Stimulated activated CD8-positive, alpha-beta memory T cell treated with anti-CD3 and anti-CD28 coated beads, Interleukin-2, amount 100 ng/mL, for 1 hour (primary cell): ENCODE measurements at places on chromosomes 7 and 10.

DNA sequence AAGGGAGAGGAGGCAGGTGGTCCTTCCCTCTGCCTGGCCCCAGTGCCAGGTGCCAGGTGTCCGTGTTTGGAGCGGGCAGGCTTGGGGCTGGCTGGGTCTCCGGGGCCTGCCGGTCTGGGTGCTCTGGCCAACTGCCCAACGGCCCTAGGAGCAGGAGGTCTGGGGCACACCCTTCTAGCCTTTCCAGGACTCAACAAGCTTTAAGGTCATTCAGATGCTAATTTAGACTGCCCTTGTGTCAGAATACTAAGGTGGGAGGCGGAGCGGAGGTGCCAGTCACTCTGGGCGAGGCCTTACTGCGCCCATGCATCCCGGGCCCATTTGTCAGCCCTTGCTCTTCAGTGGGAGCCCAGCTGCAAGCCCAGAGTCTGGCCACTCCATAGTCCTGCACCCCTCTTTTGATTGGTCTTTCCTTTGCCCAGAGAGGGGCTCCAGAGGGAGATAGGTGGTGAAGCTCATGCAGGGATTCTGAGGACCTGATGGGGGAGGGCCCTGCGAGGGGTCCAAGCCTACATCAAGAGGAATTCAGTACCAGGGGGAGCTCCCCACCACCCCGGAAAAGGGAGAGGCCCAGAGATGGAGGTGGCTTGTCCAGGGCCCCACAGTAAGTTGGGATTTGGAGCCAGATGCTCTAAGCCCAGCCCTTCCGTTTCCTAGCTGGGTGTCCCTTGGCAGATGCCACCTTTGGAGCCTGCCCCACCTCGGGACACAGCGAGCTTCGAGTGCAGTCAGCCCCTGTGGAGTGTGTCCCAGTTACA, 1.3 kb downstream of the PGAM2 start:
- no peak for DNase-seq

GRCh38 chr10:14698111-14698828, 76.4 kb downstream of the FAM107B start:
- no peak for DNase-seq

DNA sequence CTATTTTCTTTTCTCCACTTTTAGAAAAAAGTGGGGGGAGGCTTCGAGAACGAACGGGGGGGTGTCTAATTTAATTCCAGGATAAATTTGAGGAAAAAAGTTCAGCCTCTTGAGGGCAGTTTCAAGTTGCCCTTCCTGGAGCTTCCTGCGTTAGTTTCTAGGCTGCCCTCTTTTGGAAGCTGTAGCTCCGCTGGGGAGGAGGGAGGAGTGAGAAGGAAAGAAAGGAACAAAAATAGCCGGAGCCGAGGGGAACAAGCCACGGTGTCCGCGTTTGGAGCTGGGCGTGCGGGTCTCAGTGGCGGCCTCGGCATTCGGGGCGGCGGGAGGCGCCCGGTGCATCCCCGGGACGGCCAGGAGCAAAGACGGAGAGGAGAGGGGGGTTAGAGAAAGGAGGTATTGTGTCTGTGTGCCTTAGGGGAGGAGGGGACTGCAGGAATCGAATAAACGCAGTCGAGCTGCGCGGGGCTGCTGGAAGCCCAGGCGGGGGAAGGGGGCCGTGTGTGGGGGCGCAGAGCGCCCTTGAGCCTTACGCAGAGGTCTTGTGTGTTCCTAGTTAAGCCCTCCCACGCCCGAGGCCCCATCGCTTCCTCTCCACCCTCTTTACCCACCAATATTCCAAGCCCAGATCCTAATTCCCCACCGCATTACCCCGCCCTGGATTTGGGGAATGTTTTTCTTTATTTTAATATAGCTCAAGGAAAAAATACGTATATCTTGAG, 2.0 kb upstream of the TNRC18 start:
- no peak for DNase-seq

DNA sequence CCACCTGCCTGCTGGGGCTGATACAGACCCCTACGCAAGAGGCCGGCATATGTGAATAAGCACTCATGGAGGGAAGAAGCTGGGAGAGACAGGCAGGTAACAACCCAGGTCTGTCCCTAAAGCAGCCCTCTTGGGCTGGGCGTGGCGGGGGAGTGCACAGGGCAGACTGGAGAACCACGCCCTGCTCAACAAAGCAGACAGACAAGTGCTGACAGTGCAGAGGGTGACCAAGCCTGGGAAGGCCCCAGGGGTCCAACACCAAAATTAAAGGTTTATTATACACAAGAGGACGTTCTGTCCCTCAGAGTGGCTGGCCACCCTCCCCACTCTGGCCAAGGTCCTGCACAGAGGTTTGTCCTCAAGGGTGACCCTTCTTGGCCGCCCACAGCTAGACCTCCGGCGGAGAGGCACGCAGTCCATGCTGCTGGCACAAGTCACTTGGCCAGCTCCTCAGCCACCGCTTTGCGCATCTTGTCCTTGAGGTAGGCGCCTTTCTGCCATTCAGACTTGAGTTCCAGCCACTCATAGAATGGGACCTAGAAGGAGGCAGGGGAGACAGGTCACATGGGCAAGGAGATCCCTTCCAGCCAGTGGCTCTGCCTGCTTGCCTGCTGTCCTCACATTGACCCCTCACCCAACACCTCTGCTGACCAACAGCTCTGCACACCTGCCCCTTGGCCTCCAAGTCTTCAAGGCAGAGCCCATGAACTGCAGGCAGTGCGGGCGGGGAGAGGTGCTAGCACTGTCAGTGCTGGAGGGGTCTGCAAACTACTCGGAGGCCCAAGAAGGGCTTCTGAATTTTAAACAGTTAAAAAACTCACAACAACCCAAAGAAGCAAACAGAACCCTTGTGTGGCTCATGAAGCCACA, 11.4 kb upstream of the NACAD start:
- no peak for DNase-seq

DNA sequence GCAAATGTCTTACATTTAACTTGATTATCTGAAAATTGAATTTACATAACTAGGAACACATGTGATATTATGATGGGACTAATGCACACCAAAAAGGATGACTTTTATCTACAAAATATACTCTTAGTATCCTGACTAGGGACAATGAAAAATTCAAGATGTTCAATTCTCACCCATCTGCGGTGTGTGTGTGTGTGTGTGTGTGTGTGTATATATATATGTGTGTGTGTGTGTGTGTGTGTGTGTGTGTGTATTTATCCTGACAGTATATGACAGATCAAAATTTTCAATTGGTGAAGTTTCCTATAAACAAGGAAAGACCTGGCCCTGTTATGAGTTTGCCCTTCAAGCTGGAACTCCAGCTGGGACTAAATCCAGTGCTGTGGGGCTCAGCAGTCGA, 40.3 kb upstream of the MET start:
- DNase-seq: no peak

DNA sequence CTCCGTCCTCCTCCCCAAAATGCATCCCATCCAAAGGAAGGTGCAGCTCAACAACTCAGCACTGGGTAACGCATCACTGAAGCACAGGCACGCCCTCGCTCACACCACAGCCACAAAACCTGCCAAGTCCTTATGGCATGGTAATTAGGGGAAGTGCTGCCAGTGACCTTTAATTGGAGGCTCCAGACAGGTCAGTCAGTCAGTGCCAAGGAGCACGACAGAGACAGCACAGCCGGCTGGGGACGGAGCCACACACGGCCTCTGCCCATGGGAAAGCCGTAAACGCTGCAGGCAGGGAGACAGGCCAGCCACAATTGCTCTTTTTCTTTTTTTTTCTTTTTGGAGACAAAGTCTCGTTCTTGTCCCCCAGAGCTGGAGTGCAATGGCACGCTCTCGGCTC, 146.5 kb downstream of the MAD1L1 start:
- DNase-seq: no peak

- DNase-seq: no peak
These were observed 17.5 kb downstream of the ARL3 start for GRCh38 chr10:102696736-102697135.

GRCh38 chr10:101487399-101487798, 100.7 kb downstream of the POLL start:
- no peak for DNase-seq

GRCh38 chr7:124672011-124672410, 93.6 kb downstream of the GPR37 start:
- no peak for DNase-seq

GRCh38 chr10:124896751-124897150, 45.2 kb upstream of the ZRANB1 start:
- no peak for DNase-seq

GRCh38 chr10:112213098-112213823, 29.7 kb upstream of the GPAM start:
- DNase-seq: no peak

GRCh38 chr10:112911206-112911605, 38.8 kb upstream of the TCF7L2 start:
- no peak for DNase-seq

DNA sequence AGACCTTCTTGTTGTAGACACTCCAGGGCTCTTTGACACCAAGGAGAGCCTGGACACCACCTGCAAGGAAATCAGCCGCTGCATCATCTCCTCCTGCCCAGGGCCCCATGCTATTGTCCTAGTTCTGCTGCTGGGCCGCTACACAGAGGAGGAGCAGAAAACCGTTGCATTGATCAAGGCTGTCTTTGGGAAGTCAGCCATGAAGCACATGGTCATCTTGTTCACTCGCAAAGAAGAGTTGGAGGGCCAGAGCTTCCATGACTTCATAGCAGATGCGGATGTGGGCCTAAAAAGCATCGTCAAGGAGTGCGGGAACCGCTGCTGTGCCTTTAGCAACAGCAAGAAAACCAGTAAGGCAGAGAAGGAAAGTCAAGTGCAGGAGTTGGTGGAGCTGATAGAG, 5.5 kb downstream of the GIMAP7 start:
- DNase-seq: no peak

DNA sequence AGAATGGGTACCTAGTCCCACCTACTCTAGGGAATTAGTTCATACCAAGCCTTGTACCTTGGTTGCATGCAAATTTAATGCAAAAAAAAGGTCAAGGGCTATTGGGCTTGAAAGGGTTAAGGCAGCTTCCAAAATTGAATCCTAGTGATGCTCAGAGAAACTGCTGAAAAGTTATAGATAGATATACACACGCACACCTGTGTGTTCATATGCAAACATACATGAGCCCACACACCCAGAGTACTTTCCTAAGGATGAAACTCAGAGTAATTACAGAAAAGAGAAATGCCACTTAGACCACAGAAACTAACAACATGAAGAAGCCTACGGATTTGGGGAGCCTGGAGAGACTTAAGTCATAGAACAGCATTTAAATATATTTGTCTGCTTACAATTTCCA, 1.5 kb downstream of the SLC25A13 start:
- no peak for DNase-seq

GRCh38 chr7:33422825-33423645, 293.7 kb downstream of the BBS9 start:
- no peak for DNase-seq

- no peak for DNase-seq
These were observed 164.2 kb upstream of the EEPD1 start for GRCh38 chr7:35988818-35989217.

GRCh38 chr10:66627156-66627555, 298.7 kb upstream of the LRRTM3 start:
- no peak for DNase-seq

DNA sequence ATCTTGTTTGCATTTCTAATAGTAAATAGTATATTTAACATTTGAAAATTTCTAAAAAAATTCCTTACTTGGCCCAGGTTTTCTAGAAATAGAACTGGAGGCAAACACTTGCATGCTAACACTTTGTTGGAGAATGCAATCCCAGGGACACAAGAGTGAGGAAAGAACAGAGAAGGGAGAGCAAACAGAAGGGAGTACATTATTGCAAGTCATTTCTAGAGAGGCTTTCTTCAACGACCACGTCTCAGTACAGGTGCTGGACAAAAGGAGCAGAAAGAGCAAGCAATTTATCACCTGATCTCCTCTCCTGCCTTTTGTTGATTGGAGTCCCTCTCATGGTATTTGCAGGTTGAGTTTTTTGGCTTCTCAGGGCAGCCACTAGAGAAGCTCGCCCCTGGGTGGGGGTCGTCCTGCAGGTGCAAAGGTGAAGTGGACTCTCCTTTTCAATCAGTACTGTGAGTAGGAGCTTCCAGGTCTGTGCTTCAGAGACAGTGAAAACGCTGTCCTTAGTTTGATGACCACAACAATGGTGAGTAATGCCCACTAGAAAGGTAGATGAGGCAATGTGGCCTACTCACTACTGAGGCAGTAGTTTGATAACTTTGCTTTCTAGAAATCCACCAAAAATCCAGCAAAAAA, 5.2 kb downstream of the CPED1 start:
- DNase-seq: no peak

GRCh38 chr7:76122516-76123239, 74.8 kb downstream of the MDH2 start:
- no peak for DNase-seq
